ENCODE measurements at places on chromosomes 4 and X.

GRCh38 chr4:44002368-44002767 is 446.2 kb downstream of the KCTD8 start:
- no peak for DNase-seq

- no peak for DNase-seq
These were observed 29.8 kb downstream of the PIGG start for GRCh38 chr4:528835-529234.

DNA sequence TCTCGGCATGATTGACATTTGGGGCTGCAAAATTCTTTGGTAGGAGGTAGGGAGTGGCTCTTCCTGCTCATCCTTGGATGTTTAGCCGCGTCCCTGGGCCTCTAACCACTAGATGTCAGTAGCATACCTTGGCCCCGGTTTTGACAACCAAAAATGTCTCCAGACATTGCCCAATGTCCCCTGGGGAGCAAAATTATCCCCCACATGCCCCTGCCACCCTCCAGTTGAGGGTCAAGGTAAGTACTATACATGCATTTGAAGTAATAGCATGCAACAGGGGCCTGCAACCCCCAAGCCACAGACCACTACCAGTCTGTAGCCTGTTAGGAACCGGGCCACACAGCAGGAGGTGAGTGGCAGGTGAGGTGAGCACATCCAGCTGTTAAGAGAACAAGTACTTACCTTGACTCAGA is 17.6 kb upstream of the KIAA1210 start:
- no peak for DNase-seq

- no peak for DNase-seq
These were observed 122.3 kb upstream of the TACR3 start for GRCh38 chr4:103842076-103842475.

DNA sequence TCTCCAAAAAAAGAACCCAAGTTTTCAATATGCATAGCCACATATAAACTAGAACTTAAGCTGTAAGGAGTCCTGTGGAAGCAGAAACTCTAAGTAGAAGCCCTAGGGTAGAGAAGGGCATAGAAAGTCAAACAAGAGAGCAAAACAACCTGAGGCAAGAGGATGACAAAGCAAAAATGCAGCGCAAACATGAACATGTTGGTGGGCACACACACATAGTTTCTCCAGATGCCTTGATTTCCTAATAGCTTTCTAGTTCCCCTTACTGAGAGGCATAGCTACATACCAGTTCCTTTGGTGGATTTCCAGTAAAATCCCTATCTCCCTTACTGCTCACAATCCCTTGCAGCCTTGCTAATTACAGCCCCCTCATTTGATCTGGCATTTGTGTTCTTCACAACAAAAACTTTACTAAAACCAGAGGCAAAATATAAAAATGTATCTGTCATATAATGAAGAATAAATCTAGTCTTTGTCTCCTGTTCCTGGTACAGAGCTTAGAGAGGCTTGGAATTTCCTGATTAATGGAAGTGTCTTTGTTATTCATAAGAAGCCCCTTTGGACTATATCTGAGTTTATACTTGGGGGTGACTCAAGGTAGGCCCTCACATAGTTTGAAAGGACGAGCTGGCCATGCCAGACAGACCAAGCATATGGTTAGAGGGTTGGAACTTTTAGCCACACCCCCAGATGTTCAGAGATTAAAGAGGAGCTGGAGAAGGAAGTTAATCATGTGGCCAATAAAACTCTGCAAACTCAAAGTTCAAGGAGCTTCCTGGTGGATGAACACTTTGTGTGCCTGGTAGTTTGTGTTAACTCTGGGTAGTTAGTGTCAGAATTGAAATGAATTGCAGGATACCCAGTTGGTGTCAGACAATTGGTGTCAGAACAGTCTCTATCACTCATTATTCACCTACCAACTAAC is 52.7 kb upstream of the ZCCHC13 start:
- no peak for DNase-seq

DNA sequence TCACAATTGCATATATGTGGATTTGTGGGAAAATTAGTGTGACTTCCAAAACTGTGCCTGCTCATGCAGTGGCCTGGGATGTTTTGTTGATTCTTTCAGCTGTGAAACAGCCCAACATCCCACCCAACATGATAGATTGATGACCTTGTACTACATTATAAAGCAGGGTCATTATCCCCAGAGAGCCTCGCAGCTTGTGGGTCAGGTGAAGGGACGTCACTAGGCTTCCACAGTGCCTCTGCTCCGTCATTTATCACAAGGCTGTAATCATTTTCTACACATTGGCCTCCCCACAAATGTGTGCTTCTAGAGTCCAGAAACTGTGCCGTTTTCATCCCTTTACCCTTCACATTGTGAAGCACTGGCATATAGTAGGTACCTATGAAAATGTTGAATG is 31.6 kb downstream of the ALPK1 start:
- no peak for DNase-seq

GRCh38 chr4:155072417-155072816 is 136.0 kb upstream of the NPY2R start:
- DNase-seq, result no peak

GRCh38 chr4:173237762-173238161 is 69.2 kb downstream of the GALNT7 start:
- DNase-seq, result no peak

All from stimulated activated CD8-positive, alpha-beta memory T cell treated with anti-CD3 and anti-CD28 coated beads, Interleukin-4, amount 100 ng/mL, for 1 hour (primary cell).